ENCODE measurements at places on chromosomes 6 and 20. TPM values are rescaled to one million over a fixed set of nuclear protein-coding genes. Genes with fewer than 3 reads are reported as not detected.

The SLC52A3 gene
- total RNA-seq: 0.25 TPM

The PPP1R18 gene
- total RNA-seq: 30.6 TPM

The ZC2HC1B gene
- total RNA-seq: 0.29 TPM

The MROH8 gene
- 4.9 TPM for total RNA-seq

DNA sequence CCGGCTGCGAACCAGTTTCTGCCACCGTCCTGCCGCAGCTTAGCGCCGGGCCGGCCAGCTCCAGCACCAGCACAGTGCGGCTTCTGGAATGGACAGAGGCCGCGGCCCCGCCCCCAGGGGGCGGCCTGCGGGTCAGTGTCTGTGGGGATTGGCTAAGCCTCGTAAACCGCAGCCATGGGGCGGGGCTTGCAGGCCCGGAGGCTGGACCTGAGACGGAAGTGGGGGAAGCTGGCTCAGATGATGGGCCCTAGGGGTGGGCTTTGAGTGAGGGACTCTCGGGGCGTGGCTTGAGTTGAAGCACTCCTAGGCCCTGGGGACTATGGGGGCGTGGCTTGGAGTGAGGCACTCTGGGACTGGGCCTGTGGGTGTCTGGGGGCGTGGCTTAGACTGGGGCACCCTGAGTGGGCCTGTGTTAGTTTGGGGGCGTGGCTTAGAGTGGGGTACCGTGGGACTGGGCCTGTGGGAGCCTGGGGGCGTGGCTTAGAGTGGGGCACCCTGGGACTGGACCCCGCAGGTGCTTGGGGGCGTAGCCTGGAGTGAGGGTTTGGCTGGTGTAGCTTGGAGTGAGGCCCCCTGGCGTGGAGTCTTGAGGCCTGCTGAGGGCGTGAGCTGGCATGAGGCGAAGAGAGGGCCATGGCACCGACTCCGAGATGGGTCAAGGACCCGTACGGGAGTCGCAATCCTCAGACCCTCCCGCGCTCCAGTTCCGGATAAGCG is 6.6 kb downstream of the L3MBTL1 start:
- peaks cover 6% of the 10 kb centered on the region for H3K4me1 ChIP-seq
- no peaks in the 10 kb centered on the region for H3K36me3 ChIP-seq
- H3K4me3 ChIP-seq: peak overlapping the region; percentile 92
- DNase-seq: peak; percentile 97
- peaks cover 5% of the 10 kb centered on the region for H3K27me3 ChIP-seq

- peaks cover 9% of the 10 kb centered on the region for H3K36me3 ChIP-seq
- H3K4me1 ChIP-seq: peaks cover 4% of the 10 kb centered on the region
- no peak overlapping the region for H3K4me3 ChIP-seq
- no peak for DNase-seq
These were observed 138.9 kb downstream of the ADGRG6 start for GRCh38 chr6:142440600-142441293.

GRCh38 chr6:938271-938905 is 245.4 kb upstream of the EXOC2 start:
- no peaks in the 10 kb centered on the region for H3K4me1 ChIP-seq
- H3K27ac ChIP-seq: no peak overlapping the region

DNA sequence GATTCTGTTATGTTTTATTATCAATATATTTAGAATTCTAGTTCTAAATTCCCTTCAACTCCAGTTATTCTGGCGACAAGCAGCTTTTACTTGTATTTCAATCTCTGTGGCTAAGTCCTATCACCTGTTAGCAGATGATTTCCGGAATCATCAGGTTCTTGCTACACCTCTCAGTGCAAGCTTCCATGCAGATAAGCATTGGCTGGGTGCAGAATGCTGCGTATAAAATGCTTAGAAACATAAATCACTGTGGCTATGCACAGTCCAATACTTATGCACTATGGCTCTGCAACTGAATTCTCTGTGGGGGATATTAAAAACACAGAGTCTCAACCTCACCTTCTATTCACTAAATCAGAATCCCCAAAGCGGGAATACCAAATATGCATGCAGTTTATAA is 720.0 kb downstream of the EYS start:
- H3K36me3 ChIP-seq: no peaks in the 10 kb centered on the region
- no peak overlapping the region for H3K27ac ChIP-seq
- peaks cover 2% of the 10 kb centered on the region for H3K27me3 ChIP-seq
- H3K4me3 ChIP-seq: no peak overlapping the region

DNA sequence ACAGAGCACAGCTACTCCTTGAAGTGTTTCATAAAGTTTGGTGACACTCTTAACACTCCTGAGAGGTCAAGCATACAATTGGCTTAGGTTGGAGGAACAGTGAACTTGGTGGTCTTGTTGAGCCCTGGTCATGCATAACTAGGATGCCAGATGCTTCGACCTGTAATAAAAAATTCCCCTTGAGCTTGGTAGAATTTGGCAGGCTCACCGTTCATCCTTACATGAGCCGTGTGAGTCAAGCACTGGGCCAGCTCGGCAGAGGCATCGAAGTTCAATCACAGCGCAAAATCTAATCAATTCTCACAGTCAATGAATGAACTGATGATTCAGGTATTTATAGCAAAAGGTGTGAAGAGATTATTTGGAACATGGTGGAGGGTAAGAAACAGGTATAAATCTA is 33.7 kb downstream of the CYP24A1 start:
- H3K27me3 ChIP-seq: no peaks in the 10 kb centered on the region
- H3K4me1 ChIP-seq: peaks cover 4% of the 10 kb centered on the region
- peak overlapping the region; percentile 51 for H3K27ac ChIP-seq
- H3K36me3 ChIP-seq: no peaks in the 10 kb centered on the region

- no peak for DNase-seq
- no peaks in the 10 kb centered on the region for H3K36me3 ChIP-seq
- no peak overlapping the region for H3K4me3 ChIP-seq
- H3K27me3 ChIP-seq: no peaks in the 10 kb centered on the region
- no peak overlapping the region for H3K27ac ChIP-seq
- peaks cover 2% of the 10 kb centered on the region for H3K4me1 ChIP-seq
These were observed 503.7 kb upstream of the IRAK1BP1 start for GRCh38 chr6:78363688-78364087.

- no peak for DNase-seq
- H3K36me3 ChIP-seq: no peaks in the 10 kb centered on the region
These were observed 634.2 kb upstream of the IMPG1 start for GRCh38 chr6:76706631-76707030.

GRCh38 chr6:41713159-41713649 is 22.2 kb downstream of the TFEB start:
- DNase-seq: no peak
- peaks cover 9% of the 10 kb centered on the region for H3K4me1 ChIP-seq
- H3K27me3 ChIP-seq: peaks cover 12% of the 10 kb centered on the region
- no peak overlapping the region for H3K4me3 ChIP-seq
- H3K27ac ChIP-seq: no peak overlapping the region

GRCh38 chr6:2756687-2757224 is 6.0 kb upstream of the MYLK4 start:
- no peak overlapping the region for H3K27ac ChIP-seq
- H3K36me3 ChIP-seq: no peaks in the 10 kb centered on the region
- no peaks in the 10 kb centered on the region for H3K4me1 ChIP-seq
- DNase-seq: no peak

GRCh38 chr20:19727251-19727847 is 30.7 kb upstream of the RIN2 start:
- H3K4me3 ChIP-seq: no peak overlapping the region
- no peaks in the 10 kb centered on the region for H3K36me3 ChIP-seq
- H3K27me3 ChIP-seq: no peaks in the 10 kb centered on the region
- DNase-seq: no peak

DNA sequence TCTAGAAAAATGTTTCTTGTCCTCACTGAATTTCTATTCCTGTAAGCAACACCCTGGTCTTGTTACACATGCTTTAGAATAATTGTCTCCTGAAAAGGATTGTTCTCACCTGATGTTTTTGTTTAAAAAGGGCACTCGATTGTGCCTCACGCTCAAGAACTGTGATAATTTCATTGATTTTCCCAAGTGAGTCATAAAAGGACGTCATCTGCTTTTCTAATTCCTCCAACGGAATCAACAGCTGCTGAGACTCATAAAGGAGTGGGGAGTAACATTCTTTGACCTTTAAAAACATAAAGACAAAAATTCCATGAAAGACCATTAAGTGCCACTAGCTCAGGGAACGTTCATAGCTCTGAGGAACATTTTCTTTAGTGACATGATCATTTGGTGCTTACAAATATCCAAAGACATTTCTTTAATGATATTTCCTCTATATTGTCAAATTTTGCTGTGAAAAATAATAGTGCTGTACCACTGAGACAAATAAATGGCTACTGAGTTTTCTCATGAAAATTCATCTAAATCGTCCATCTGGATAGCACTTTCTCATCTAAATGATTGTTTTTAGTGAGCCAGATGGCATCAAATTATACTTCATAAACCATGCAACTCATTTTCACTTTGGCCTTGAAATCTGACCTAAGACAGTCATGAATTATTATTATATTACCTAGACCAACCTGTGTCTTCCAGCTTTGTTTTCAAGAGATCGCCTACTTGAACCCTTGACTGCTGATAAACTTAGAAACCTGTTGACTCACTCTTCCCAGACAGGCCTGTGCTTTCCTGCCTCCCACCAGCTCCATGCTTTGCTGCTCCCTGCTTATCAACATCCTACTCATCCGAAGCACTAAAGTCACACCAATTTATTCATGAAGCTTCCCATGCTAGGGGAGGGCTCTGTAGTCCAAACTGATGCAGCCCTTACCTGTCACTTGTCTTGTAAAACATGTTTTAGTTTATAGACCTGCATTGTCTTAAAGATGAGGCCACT is 178.2 kb downstream of the SYNE1 start:
- no peak overlapping the region for H3K27ac ChIP-seq
- H3K27me3 ChIP-seq: peaks cover 11% of the 10 kb centered on the region
- no peaks in the 10 kb centered on the region for H3K36me3 ChIP-seq
- H3K4me1 ChIP-seq: no peaks in the 10 kb centered on the region
